ENCODE measurements at places on chromosomes 3 and 15. TPM values are rescaled to one million over a fixed set of nuclear protein-coding genes. Genes with fewer than 3 reads are reported as not detected.

DNA sequence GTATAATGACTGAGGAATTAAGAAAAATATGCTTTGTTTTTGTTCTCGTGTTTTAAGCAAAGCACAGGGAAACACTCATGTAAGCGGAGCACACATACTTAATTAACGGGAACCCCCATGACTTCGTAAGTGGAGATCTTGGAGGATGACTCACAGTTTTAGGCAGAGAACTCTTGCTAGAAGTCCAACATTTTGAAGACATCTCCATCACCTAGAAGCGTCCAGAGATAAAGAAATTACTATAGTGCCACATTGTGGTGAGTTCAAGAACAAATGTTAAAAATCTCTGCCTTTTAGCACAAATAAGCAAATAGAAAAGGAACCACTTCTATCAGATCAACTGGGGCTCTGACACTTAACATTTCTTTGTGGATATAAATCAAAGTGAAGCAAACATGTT lies 194.1 kb upstream of the ARHGEF26 start:
- DNase-seq: peak; percentile 38

- no peak for DNase-seq
Observed at GRCh38 chr3:48750856-48751255, 33.8 kb upstream of the IP6K2 start.

- peak; percentile 30 for DNase-seq
Observed at GRCh38 chr3:150146991-150147761, 176.5 kb upstream of the PFN2 start.

- DNase-seq: no peak
Observed at GRCh38 chr3:187769771-187770170, 24.5 kb upstream of the BCL6 start.

DNA sequence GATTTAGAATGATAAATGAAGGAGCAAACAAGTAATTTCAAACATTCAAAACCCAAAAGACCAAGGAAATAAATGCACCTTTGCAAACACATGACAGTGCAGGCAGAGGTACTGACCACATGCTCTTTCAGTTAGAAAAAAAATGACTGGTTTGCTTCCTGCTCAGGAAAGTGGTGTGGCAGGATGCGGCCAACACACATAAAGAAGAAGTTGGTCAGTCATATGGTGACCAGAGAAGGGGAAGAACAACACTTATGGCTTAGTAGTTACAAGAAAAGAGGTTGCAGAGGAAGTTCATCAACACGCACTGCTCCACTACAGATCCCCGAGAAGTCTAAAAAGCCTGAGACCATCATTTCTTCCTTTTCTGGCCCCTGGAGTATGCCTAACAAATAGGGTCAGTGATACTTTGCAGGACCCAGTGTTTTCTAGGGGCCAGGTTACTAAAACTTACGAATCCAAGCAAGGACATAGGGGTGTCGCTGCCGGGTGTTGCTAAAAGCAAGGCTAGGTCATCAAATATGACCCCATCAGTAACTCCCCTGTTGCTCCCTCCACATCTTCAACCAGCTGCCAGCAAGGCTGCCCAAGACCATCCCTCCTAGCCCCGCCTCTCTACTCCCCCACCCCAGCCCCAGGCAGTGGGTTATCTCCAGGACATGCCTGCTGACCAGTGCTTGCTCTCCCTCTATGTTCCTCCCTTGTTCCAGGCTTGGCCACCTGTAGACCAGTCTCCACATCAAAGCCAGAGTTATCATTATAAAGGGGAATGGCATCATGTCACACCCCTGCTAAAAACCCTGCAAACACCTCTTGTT lies 11.2 kb downstream of the ATP8B4 start:
- DNase-seq: no peak

Gene RARB
- 2.0 TPM for total RNA-seq

GRCh38 chr3:52671676-52672075 lies 14.0 kb downstream of the PBRM1 start:
- DNase-seq: no peak

Gene DNAH12
- total RNA-seq: not detected

Gene NEK10
- total RNA-seq: 0.06 TPM

DNA sequence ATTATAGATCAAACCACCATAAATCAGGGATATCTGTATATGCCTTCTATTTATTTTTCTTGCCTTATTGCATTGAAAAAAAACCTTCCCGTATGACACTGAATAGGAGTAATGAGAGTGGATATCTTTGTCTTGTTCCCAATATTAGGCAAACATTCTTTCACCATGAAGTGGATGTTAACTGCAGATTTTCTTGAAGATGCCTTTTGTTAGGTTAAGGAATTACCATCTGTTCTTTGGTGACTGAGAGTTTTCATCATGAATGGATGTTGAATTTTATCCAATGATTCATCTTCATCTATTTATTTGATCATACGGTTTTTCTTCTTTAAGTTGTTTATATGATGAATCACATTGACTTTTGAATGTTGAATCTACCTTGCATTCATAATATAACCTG lies 47.1 kb upstream of the MECOM start:
- no peak for DNase-seq

Gene VGLL3
- 7.9 TPM for total RNA-seq

Gene SLC6A1
- not detected for total RNA-seq

GRCh38 chr3:160193644-160194192 lies 31.5 kb upstream of the C3orf80 start:
- DNase-seq: no peak

Gene CFAP161
- not detected for total RNA-seq

Gene GRAMD1C
- total RNA-seq: 1.6 TPM

DNA sequence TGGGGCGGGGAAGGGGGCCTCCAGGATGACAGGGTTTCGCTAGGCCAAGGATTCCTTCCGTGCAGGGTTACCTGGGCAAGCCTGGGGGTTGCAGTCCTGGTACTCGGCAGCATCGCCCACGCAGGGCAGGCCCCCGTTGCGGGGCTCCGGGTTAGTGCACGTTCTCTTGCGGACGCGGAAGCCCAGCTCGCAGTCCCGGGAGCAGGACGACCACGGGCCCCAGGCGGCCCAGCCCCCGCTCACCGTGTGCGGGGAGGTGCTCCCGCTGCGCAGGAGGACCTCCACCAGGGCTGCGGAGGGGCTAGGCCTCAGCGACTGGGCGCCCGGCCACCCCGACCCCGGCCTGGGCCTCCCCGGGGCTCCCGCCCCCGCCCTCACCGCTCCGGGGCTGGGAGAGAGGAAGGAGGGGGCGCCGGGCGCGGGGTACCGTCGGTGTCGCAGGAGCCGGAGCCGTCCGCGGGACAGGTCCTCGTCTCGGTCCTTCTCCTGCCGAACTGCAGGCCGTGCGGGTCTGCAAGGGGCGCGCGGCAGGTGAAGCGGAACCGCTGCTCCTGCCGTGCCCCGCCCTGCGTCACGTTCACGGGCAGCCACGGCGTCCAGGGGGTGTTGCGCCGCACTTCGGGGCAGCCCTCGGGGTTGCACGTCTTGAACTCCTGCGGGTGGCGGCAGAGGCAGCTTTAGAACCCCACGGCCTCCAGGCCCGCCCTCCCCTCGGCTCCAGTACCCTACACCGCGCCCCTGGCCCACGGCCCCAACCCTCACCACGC lies 114.6 kb downstream of the SEMA5B start:
- DNase-seq: no peak

DNA sequence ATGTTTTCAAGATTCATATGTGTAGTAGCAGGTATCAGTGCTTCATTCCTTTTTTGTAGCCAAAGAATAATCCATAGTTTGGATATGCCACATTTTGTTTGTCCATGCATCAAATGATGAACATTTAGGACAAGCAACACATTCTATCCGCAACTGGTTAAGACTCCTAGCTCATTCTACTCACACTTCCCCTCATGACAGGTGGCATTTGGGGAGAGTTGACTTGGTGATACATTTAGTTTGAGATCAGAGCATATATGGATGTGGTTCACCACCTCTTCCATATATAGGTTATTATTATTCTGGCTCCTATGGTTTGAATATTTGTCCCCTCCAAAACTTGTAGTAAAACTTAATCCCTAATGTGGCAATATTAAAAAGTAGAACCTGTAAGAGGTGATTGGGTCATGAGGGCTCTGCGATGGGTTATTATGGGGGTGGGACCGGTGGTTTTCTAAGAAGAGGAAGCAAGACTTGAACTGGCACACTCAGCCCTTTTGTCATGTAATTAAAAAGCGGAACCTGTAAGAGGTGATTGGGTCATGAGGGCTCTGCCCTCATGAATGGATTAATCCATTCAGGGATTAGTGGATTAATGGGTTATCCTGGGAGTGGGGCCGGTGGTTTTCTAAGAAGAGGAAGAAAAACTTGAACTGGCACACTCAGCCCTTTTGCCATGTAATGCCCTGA lies 75.3 kb upstream of the HRH1 start:
- DNase-seq: no peak

Gene CXCR6
- total RNA-seq: not detected

- DNase-seq: no peak
Observed at GRCh38 chr3:189698811-189699210, 67.6 kb downstream of the TP63 start.

GRCh38 chr15:90660195-90660998 lies 56.7 kb upstream of the BLM start:
- DNase-seq: no peak

GRCh38 chr3:195904368-195904767 lies 4.0 kb downstream of the TNK2 start:
- no peak for DNase-seq

DNA sequence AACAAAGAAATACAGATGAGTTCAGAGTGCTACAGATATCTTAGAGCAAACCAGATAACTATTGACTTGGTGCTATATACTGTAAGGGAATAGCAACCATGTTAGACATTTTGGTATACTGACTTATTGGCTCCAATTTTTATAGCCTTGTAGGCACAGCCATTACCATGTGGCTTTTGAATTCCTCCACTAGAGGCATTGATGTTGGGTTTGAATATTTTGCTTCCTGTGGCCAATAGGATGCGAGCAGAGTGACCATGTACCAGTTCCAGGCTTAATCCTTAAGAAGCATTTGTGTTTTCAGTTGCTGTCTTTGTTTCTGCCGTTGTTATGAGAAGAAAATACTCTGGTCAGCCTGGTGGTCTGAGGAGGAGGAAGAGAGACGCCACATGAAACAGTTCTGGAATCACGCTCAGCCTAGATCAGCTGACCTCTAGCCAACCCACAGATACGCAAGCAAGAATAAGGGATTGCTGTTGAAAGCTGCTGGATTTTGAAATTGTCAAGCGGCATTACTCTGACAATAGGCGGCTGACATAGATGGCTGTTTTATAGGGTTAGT lies 109.4 kb upstream of the TNIK start:
- no peak for DNase-seq

Gene SHISA5
- total RNA-seq: 209 TPM

GRCh38 chr3:133268726-133269134 lies 131.1 kb upstream of the BFSP2 start:
- DNase-seq: no peak

Gene POPDC2
- total RNA-seq: 0.06 TPM

DNA sequence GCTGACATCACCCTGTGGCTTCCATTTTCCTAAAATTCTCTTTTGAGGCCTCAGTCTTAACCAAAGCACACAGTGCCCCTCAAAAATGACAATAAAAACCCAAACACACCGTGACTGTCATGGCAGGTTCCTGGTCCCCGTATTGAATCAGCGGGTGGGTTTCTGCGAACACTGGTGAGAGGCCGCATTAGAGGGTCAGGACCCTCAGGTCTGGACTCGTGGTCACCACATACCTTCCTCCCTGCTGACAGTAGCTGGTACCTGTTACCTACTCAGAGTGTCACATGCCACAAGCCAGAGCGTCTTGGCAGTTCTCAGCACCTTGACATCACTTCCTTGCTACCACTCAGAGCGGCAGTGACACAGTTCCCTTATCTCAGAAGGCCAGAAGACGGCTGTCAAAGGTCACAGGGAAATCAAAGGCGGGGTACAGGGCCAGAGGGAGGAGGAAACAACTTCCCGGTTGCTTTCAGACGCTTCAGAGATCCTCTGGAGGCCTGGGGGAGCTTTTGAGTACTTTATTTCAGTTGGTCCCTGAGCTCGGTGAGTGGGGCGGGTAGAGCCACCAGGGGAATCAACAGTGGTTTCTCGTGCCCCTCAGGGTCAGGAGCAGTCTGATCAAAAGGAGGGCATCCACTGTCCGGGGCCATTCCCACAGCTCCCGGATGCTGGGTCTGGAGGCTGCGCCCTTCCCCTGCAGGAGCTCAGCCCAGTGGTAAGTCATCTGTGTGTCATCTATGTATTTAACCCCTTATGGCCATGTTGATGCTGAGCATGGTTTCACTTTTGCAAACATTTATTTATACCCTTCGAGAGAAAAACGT lies at the start of the genes CCR5AS and CCRL2:
Gene CCR5AS, minus strand, starts transcription at position 279 of the 824 bp plus-strand sequence.
Gene CCRL2, plus strand, starts transcription at position 472 of the 824 bp plus-strand sequence. CDS start 821 bp downstream, outside the sequence.
- DNase-seq: no peak

Gene SOX2
- not detected for total RNA-seq

Gene RAB5A
- total RNA-seq: 46.0 TPM

DNA sequence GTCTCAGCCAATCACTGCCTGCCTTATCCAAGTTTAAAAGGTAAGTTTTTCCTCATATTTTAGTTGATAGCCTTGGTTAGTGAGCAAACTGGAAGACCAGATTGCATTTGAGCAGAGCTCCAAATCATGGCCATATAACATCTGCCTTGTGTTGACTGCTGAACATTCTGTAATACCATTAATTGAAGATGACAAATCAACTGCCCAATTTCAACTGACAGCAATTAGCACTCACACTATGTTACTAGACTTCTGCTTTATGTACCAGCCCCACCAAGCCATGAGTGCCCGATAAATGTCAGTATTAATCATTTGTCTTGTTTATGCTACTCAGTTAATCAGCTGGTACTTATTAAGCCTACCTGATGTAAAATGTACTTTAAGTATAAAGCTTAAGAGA lies 83.1 kb downstream of the CGGBP1 start:
- no peak for DNase-seq

DNA sequence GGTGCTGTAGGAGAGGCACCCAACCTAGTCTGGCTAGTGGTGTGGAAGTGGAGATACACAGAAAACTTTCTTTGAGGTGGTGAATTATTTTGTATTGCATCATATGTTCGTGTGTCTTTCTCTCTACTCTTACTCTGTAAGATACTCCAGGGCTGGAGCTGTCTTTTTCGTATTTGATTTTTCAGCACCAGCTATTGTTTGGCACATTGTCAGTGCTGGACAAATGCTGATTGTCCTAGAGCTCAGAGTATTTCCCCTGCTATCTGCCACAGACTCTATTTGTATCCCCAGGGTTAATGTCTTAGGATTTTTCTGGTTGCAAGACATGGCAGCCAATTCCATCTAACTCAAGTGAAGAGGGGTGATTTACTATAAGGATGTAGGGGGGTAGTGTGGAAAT lies 110.5 kb downstream of the SAMMSON start:
- no peak for DNase-seq

DNA sequence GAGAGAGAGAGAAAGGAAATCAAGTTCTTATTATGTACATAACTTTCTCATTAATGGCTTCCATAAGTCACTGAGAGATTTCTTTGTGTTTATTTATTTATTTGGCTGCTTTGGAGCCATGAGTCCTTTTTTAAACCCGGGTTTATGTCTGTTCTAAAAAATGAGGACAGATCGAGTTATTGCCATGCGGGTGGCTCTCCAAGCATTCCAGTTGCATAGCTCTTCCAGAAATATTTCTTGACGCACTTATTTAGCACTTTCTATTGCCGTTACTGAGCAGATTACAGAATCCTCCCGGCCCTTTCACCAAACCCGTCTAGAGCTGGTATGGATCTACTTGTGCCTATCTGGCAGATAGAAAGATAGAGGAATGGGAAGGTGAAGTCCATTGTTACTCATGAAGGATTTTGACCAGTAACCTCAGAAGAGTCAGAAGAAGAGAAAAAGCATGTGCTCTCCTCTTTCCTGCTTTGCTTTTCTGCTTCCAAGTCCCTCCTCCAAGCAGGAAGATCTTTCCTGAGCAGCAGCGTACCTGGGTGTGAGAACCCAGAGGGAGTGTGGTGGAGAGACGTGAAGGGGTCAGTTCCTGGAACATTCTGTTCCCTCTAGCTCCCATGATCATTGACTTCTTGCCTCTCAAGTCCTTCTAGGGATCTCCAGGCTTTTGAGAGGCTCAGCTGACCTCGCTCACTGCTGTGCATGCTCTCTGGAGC lies 112.8 kb downstream of the LPP start:
- DNase-seq: peak; percentile 93

- DNase-seq: no peak
Observed at GRCh38 chr3:131242201-131242600, 139.4 kb upstream of the NUDT16 start.
